ENCODE measurements at places on chromosomes 4 and X.
A peak's percentile ranks its signal among the peaks of the same experiment; 100 is the strongest.

GRCh38 chr4:149296503-149296902 lies 519.1 kb downstream of the IQCM start:
- DNase-seq = no peak

- no peak for DNase-seq
Measured at GRCh38 chrX:42472727-42473126, 305.2 kb downstream of the PPP1R2C start.

DNA sequence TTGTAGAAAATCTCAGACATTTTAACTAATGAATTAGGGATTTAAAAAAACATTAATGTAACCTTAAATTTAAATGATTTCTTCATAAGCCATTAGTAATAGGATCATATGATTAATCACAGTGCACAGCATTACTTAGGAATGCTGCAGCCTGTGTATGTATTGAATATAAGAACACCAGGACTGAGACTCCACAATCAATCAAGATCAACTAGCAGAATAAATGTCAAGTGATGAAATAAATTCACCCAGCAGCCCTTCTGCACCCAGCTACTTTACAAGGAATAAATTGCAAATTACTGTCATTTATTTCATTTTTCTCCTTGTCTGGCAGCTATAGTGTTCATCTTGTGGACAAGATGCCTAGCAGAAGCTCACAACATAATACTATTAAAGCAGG lies 46.5 kb downstream of the NEIL3 start:
- peak; percentile 56 for DNase-seq

DNA sequence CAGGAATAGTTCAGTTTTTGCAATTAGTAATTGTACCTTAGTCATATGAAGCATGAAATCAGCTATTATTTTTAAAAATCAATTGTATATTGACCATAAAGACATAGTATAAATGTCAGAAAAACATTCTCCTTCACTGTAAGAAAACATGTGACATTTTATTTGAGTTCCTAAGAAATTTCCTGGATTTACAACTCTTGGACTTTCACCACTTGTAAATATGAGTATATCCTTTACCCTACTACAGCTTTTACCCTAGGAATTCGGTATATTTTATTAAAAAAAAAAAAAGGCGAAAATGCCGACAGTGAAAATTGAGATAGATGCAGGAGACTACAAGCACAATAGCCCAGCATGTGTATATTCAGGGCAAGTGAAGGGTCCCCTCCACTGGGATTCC lies 14.9 kb downstream of the ADH1A start:
- DNase-seq = no peak

- no peak for DNase-seq
Measured at GRCh38 chrX:118718737-118719136, 8.7 kb upstream of the IL13RA1 start.

DNA sequence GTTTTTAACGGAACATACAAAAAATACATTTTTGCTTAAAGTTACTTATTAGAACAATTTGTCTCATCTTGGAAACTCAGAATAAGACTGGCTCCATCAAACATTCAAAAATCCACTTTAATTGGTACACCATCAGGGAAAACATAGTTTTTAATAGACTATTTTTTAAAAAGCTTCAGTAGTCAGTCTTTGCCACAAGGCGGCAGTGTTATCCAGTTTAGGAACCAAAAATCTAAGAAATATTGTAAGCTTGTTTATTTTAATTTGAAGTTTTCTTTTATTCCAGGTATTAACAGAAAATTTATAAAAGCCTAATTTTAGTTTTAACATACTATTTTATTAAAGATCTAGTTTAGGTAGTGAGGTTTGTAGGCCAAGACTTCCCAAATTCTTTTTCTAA lies 107.7 kb downstream of the APOOL start:
- peak; percentile 4 for DNase-seq

DNA sequence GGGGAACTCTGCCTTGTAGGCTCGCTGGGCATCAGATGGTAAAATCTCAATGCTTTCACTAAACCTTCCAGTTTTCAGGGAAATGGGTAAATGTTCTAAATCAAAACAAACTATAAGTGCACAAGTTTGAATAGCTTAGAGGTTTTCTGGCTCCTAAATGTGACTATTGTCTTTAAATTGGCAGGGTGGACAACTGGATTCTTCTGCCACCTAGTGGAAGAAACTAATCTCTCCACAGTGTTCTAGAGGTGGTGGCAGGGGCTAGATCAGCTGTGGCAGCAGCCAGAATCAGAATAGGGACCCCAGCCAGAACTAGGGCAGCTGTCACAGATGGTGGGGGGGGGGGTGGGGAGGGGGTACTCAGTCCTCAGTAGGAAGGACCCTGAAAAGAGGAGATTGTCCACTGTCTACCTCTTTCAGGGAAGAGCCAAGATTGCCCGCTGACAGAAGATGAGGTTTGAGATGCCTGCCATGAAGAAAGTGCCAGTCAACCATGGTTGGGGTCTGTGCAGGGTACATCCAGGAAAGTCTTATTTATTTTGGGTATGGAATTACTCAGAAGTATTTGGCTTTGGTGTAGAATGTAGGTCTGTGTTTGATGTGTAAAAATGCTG lies 201.4 kb downstream of the CCNG2 start:
- DNase-seq = peak; percentile 47

DNA sequence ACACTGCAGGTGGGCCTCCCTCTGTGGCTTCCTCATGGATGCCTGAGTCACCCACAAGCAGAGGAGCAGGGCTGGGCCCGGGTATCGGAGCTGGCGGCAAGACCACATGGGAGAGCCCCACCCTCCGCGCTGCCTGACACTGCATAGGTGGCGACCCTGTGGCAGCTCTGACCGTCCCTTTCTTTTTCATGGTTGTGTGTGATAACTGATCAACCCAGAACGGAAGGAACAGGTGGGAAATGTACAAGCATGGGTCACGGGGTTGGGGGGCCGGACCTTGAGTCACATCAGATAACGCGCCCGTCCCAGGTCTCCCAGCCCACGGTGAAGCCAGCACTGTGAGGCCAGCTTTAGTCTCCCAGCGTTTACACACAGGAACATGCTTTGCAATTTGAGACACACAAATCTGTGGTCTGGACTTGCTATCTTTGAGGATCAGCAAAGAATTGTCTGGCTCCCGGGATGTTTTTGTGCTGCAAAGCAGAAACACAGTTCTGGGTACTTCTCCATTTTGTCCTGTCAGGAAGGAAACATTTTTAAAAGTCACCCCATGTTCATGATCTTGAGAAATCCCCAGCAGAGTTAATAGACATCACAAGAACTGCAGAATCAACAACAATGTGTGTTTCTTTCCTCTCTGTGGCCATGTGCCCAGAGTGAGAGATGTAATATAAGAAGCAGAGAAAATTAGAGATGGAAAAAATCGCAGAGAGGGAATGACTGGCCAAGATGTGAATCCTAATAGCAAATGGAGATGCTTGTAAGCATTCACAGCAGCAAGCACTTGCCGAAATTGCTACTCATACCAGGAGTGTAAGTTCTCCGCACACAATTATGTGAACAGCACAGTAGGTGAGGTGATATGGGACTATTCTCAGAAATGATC lies 70.1 kb upstream of the CBR4 start:
- peak; percentile 35 for DNase-seq

- no peak for DNase-seq
Measured at GRCh38 chr4:38268837-38269236, 308.6 kb downstream of the PTTG2 start.

GRCh38 chrX:105331244-105331643 lies 110.8 kb upstream of the TEX13A start:
- peak; percentile 82 for DNase-seq

GRCh38 chr4:123652476-123652875 lies 255.9 kb downstream of the SPRY1 start:
- DNase-seq = no peak

DNA sequence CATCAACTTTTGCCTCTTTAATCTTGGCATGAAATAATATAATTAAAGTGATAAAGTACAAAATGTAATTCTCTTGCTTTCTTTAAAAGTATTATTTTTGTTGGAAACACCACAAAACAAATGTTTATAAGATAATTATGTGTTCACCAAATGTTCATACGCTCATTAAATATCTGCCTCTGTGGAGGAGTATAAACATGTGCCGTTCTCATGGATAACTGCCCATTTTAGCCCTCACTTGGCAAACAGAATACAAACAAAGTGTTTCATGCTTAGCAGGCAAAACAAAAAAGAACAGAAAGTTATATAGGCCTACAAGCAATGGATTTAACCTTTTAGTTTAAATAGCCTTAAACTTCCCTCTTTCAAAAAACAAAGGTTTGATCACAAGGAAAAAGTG lies 800.5 kb upstream of the DIAPH2 start:
- DNase-seq = no peak

- DNase-seq = no peak
Measured at GRCh38 chrX:124239324-124239723, 93.1 kb upstream of the TEX13D start.

DNA sequence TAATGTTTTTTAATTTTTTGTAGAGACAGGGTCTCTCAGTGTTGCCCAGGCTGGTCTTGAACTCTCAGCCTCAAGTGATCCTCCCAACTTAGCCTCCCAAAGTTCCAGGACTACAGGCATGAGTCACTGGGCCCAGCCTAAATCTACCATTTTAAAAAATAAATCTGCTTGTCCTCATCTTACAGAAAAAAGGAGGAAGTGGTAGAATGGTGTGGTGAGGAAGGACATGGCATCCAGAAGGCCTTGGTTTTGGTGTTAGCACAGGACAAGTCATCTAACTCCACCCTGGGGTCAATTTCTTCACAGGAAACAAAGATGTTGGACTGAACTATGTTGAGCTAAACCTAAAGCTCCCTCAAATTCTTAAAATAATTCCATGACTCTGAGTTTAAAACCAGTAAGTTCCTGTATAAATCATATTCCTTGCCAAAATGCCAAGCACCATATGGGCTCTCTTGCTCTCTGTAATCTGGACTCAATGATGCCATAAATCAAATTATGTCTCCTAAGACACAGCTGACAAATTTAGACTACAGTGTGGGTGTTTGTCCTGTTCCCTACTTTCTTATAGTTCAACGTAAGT lies 253.9 kb upstream of the NOCT start:
- DNase-seq = no peak

DNA sequence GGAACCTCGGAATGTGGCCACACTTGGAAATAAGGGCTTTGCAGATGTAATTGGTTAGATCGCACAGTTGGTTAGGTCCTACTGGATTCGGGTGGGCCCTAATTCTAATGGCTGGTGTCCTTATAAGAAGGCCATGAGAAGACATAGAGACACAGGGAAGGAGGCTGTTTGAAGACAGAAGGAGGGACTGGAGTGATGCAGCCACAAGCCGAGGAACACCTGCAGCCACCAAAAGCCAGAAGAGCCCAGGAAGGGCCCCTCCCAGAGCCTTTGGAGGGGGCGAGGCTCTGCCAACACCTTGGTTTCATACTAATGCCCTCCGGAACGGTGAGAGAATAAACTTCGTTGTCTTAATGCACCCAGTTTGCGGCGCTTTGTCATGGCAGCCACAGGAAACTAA lies 47.0 kb downstream of the EVC start:
- no peak for DNase-seq

DNA sequence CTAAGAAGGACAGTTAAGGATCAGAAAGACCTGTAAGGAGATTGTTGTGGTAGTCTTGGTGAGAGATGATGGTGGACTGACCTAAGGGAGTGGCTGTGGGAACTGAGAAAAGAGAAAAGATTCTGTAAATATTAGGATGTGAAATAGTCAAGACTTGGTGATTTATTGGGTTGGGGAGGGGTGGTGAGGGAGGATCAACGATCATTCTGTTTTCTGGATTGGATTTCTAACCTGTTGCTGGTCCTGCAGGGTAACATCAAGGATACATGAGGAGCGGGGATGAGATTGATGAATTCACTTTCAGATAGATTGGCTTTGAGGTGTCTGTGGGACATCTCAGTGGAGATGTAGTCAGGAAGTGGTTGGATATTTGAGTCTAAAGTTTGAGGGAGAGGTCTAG lies 1.4 kb downstream of the PIN4 start:
- DNase-seq = no peak
